NAMALWA (cell line): ENCODE measurements at places on chromosomes 2 and 18.

DNA sequence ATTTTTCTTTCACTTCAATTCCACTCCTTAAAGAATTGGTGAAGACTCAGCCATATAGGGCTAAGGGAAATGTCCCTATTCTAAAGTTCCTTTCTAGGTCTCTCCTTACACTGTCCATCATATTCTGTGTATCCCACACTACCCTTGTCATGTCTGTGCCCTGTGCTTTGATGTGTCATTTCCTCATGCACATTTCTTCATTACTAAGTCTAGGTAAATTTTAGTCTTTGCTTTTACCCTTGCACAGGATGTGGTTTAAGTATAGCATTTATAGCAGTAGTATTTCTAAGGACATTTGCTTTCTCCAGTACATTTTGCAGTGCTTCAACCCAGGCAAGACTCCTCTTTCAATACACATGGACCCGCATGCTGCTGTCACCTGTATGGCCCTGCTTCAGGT lies 221.5 kb upstream of the ACVR2A start:
- DNase-seq = no peak

GRCh38 chr2:224442071-224442967 lies 40.4 kb upstream of the FAM124B start:
- DNase-seq = no peak

DNA sequence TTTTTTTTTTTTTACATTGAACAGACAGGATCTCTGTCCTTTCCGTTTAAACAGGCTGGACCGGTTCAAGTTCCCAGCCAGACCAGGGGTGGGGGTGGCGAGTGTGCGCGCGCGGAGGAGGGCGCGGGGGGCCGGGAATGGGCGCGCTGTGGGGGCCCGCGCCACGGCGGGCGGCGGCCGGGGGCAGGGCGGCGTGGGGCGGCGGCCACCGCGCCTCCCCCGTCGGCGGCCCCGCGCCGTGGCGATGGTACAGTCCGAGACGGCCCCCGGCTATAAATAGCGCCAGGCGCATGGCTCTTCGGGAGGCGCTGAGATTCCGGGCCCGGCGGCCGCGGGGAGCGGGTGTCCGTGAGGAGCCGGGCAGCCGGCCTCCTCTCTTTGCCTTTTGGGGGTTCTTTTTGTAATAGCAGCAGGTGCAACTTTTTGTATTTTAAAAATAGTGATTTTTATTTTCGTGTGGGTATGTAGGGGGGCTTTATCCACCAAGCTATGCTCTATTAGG lies 430 bp upstream of the CELF4 start:
- no peak for DNase-seq

DNA sequence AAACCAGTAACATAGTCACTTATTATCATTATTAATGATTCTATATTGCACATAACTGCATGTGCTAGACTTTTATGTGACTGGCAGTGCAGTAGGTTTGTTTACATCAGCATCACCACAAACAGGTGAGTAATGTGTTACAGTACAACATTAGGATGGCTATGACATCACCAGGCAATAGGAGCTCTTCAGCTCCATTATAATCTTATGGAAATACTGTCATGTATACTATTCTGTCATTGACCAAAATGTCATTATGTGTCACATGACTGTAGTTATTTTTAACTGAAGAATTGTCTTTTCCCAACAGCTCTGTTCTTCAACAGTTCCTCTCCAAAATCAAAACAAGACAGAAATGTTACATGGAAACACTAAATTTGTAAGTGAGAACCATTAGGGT lies 96.3 kb downstream of the C18orf54 start:
- DNase-seq = no peak

DNA sequence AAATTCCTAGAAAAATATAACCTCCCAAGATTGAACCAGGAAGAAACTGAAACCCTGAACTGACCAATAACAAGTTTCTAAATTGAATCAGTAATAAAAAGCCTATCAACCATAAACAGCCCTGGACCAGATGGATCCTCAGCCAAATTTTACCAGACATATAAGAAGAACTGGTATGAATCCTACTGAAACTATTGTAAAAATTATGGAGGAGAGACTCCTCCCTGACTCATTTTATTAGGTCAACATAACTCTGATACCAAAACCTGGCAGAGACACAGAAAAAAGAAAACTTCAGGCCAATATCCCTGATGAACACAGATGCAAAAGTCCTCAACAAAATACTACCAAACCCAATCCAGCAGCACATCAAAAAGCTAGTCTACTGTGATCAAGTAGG lies 11.3 kb downstream of the NT5C1B start:
- no peak for DNase-seq

- DNase-seq = no peak
Observed at GRCh38 chr18:7876354-7877104, 309.4 kb downstream of the PTPRM start.

GRCh38 chr2:242085941-242086621 lies 216.6 kb downstream of the RTP5 start:
- DNase-seq = peak; percentile 84

GRCh38 chr2:11024259-11024645 lies 112.5 kb downstream of the KCNF1 start:
- DNase-seq = no peak

GRCh38 chr2:72350852-72351251 lies 203.2 kb upstream of the CYP26B1 start:
- DNase-seq = no peak

- no peak for DNase-seq
Observed at GRCh38 chr2:28681606-28682005, 70.0 kb upstream of the PPP1CB start.

GRCh38 chr2:203659331-203660049 lies 46.9 kb upstream of the CD28 start:
- DNase-seq = peak; percentile 46

GRCh38 chr2:2735041-2735440 lies 404.0 kb upstream of the MYT1L start:
- no peak for DNase-seq

DNA sequence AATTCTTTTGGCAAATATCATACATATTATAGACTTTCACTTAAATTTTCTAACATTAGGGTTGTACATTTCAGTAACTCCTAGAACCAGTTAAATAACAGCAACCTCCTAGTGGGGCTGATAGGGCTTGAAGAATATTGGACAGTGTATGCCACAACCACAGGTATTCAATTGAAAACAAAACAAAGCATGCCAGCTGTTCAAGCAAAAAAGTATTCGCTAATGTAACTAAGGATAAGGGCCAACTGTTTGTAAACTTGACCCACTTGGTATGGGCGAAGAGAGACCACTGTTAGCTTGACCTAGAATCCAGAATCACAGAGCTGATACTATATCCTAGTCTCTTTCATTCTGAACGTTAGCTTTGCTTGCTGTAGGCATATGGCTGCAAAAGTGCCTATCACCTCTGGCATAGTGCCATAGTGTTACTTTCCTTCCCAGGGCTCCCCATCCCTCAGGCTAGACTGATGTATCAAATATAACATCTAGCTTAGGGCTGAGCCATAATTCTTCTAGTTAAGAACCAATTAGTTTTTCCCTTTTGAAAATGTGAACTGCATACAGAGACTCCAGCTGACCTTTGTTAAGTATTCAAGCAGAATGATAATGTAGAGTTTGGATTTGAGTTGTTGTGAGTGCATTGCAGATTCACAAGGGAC lies 458.8 kb upstream of the NRXN1 start:
- no peak for DNase-seq

DNA sequence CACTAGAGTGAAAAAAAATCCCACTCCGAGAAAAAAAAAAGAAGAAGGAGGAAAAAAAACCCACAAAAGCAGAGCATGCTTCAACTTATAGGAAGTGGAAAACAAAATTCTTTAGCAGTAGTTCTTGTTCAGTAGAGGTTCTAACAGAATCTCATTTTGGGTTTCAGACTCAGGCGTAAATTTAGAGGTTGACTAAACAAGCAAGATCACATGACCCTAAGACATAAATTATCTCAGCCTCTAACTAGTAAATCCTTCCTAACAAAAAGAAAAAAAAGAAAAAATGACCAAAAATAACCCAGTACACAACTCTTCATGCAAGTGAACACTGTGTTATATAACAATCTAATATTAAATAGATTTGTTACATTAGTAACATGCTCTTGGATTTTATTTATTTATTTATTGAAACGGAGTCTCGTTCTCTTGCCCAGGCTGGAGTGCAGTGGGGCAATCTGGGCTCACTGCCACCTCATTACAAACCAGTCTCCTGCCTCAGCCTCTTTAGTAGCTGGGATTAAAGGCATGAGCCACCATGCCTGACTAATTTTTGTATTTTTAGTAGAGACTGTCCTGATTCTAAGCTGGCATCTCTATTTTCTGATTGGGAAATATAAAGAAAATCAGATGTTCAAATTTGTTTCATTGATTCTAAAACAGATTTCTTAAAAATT lies 35.4 kb downstream of the PPP4R3B start:
- no peak for DNase-seq

GRCh38 chr2:163733956-163734355 lies 1.9 kb downstream of the FIGN start:
- DNase-seq = no peak

DNA sequence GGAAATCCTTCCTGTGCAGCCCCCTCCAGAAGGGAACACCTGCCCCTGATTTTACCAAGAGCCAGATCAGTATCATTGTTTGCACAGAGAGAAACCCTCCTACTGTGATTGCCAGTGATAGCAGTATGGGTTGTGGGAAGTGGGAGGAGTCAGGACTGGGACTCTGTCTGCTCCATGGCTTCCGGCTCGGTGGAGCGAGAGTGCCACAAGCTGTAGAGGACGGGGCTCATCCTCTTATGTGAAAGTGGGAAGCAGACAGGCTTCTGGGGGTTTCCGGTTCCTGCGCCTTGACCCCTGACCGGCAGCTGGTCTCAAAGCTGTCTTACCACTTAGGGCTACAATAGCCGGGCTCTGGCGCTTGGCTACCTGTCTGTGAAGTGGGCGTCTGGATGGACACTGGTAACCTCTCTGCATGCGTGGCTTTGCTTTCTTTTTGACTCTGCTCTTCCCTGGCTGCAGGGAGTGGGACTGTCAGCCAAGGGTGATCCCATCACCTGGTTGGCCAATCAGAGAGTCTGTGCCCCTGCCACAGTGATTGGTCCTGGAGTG lies 79.7 kb downstream of the BCL2L11 start:
- no peak for DNase-seq

DNA sequence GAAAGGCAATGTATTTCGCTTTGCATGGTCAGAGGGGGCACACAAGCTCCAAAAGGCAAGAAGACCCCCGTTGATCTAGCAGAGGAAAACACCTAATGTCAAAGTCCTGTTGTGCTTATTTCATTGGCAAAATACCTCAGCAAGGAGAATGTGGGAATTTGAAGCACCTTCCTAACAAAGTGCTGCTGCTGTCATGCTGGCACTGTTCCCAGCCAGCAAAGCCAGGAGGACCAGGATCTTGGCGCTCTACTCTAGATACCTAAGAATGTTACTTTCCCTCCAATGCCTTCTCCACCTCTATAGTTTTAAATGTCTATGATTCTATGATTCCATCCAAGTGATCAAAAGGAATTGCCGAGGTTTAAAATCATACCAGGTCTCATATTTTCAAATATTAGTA lies 867.9 kb upstream of the POU3F3 start:
- no peak for DNase-seq

GRCh38 chr2:127261804-127262406 lies 32.0 kb downstream of the ERCC3 start:
- DNase-seq = no peak

DNA sequence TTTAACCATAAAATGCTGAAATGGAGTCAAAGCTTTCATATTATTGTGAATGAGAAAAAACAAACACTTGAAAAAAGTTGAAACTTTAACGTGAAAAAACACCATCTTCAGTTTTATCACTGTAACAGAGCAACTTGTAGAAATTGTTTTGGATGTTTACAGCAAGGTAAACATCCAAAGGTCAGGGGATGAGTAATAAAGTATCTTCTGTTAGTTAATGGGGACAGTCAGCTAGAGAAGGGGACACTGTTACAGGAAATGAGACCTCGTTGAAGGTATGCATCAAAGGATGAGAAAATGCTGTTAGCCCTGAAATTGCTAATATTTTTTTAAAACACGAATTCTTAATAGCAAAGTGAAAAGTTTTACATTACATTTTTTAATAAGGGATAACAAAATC lies 2.9 kb downstream of the RHBDD1 start:
- DNase-seq = no peak

GRCh38 chr2:7057865-7058400 lies 140.7 kb downstream of the RNF144A start:
- peak; percentile 18 for DNase-seq
